ENCODE measurements at places on chromosomes 11 and 22.

DNA sequence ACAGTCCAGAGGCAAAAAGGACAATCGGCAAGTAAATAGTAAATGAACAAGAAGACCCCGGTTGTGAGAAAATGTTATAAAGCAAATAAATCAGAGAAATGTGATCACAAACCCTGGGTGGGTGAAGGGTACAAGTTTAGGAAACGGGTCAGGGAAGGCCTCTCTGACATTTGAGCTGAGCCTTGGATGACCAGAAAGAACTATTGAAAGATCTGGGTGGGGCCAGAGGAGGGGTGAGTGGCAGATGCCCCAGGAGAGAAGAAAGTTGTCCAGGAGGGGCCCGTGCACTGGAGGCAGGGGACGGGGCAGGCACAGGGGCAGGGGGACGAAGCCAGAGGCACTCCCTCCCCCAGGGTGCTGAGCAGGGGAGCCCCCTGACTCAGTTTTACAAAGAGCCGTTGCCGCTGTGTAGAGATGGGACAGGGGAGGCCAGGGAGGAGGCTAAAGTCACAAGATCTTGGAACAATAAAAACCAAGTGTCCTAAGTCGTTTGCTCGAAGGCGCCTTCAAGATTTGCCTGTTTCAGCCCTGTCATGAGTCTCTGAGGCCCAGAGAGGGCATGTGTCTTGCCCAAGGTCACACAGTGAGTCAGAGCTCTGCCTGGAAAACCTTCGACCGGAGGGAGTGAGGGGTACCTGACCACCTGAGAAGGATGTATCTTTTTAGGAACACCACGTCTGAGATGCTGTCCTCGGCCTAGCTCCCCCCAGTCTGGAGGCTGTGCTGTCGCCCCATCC lies 10.8 kb upstream of the PDGFB start:
- DNase-seq = no peak

GRCh38 chr11:122743949-122744348 lies 88.4 kb downstream of the UBASH3B start:
- DNase-seq = no peak

DNA sequence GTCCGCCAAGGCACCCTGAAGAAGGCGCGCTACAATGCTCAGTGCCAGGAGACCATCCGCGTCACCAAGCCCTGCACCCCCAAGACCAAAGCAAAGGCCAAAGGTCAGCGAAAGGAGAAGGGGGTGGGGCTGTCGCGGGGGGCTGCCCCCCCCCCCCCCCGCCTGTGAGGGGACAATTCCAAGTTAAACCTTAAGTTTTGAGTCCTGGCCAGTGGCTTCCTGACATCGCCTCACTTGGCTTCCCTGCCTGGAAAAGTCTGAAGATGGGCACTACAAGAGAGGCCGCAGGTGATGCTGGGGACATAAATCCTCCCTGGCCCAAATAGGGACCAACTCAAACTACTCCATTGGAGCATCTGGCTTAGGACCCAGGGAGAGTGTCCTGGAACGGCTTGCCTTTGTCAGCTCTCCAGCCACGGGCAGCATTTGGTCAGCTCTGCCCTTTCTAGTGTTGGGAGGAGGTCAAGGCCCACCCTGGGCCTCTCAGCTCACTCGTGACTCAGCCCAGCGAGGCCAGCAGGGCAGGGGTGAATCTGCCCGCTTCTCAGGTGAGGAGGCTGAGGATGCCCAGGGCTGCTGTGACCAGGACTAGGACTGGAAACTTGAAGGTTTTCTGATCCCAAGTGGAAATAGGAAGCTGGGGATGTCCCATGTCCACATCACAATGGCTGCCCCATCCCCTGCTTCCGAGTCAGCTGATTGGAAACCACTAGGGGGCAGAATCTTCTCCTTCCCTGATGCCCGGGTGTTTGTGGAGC lies 1.4 kb downstream of the MDK start:
- peak; percentile 34 for DNase-seq

- no peak for DNase-seq
Measured at GRCh38 chr11:118691926-118692830, 12.7 kb upstream of the TREH start.

GRCh38 chr22:19177164-19178064 lies 1.1 kb downstream of the SLC25A1 start:
- no peak for DNase-seq

DNA sequence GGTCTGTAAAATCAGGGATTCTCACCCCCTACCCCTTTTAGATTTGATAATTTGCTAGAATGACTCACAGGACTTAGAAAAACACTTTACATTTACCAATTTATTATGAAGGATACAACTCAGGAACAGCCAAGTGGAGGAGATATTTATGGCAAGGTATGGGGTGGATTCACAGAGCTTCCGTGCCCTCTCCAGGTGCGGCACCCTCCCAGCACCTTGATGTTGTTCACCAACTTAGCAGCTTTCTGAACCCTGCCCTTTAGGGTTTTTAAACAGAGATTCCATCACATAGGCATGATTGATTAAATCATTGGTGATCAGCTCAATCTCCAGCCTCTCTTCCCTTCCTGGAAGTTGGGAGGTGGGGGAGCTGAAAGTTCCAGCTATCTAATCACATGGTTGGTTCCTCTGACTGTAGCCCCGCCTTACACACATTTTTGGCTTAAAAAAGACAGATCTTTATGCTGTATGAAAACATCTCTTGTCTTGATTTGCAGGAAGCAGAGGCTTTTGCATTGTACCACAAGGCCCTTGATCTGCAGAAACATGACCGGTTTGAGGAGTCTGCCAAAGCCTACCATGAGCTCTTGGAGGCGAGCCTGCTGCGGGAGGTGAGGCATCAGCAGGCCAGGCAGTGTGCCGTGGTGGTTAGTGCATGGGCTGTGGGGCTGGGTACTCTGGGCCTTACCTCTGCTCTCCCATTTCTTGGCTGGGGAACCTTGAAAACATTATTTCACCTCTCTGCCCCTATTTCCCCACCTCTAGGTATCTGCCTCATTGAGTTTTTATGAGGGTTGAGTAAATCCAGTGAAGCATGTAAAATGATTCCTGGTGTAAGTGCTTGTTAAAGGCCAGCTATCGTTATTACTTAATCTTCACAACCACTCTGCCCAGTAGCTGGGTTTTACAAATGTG lies 27.0 kb downstream of the CABIN1 start:
- no peak for DNase-seq

DNA sequence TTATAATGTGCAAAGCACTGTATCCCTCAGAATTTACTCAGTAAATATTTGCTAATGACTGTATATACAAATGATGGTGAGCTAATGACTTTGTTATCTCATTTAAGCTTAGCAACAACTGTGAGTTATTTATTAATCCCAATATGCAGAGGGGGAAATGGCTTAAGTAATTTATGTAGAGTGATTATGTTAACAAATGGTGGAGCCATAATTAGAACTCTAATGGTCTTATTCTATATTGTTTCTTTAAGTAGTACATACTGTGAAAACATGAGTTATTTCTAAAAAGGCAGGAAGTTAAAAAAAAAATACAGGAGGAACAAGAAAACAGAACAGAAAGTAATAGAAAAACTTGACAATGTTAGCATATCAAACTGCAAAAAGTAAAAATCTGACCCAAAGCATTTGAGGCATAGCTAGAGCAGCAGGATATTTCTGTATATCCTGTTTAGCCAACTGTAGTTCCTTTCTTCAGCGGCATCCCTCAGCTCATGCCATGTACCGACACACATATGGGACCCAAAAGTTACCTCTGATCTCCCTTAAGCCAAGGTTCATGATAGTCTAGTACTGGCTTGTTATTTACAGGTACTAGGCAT lies 94.2 kb downstream of the FCHSD2 start:
- no peak for DNase-seq

- peak; percentile 60 for DNase-seq
Measured at GRCh38 chr22:49724893-49725489, 102.7 kb downstream of the BRD1 start.

GRCh38 chr11:8826139-8826786 lies 84.7 kb upstream of the AKIP1 start:
- DNase-seq = no peak

DNA sequence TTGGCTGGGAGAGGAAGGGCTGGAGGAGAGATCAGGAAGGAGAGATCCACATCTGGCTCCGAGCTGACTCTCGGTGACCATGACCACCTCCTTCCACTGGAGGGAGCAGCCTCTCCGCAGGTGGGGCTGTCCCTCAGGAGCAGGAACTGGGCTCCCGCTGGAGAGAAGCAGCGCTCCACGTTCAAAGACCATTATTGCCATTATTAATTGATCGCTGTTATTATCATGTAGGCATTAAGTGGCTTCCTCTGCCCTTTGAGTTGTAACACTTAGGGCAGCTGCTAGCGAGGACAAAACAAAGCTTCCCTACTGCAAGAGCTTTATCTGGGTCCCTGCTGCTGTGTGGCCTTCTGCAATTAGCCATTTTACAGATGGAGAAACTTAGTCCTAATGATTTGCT lies 251.9 kb downstream of the ST3GAL4 start:
- peak; percentile 72 for DNase-seq

DNA sequence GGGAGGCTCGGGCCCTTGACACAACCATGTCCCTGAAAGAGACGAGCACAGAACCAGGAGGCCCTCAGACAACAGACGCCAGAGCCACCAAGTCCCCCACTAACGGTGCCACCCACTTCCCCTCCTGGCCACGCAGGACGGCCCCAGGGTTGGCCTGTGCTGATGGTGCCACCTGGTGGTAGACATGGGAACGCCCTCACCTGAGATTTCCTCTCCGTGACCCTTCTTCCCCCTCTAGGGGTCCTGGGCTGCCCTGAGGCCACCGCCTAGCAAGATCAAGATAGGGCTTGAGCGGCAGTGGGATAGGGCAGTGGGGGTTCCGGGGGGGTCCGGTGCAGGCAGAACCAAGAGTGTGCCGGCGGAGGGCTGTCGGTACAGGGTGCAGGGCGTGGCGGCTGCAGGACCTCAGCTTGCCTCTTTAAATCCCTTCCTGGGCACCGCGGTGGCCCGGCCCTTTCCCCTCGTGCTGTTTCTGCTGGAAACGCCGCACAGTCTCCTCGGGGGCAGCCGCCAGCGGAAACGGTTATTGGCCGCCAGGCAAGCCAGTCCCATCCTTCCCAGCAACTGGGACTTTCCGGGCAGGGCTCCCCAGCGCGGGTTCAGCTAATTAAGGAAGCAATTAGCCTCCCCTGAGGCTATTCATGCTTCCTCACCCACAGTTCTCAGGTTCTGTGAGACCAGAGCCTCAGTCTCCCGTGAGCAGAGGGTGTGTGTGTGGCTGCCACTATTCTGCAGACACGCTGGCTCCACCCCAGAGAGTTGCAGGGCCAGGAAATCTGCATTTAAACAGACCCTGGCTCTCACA lies 5.5 kb upstream of the NFAM1 start:
- DNase-seq = peak; percentile 66

DNA sequence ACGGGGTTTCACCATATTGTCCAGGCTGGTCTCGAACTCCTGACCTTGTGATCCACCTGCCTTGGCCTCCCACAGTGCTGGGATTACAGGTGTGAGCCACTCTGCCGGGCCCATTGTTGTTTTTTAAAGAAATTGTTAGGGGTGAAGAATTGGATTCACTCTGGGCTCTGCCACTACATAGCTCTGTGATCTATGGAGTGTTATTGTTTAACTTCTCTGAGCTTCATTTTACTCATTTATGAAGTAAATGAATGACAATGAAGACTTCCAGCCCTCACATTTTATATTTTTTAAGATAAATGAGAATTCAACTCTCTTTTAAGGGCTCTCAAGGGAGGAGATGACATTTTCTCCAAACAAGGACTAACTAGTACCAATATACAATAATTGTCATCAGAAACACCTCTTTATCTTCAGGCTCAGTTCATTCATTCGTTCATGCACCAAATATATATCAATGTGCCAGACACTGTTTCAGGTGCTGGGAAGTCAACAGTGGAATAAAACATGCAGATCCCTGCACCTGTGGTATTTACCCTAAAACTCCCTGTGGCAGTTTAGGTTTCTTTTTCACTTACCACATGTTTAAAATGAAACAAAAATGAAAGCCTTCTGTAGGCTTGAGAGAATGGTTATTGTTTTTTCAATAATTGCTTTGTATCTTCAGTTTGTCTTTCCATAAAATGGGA lies 23.5 kb upstream of the GRAMD1B start:
- DNase-seq = no peak

- no peak for DNase-seq
Measured at GRCh38 chr11:77392842-77393241, 81.1 kb downstream of the PAK1 start.

DNA sequence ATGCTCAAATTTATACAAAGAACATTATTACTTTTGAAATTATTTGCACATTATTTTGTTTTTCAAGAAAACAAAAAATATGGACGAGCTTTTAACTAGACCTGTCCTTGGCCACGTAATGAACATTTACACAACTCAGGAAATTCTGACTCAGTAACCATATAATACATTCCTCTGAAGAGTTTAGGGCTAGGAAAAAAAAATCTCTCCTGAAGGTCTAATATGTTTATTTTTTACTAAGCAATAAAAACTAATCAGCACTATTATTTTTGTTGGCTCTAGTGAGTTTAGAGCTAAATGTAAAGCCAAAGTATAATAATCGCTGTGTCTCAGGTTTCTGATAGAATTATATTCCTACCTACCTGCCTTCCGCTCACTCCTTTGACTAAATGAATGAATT lies 187.5 kb downstream of the SWAP70 start:
- DNase-seq = no peak

DNA sequence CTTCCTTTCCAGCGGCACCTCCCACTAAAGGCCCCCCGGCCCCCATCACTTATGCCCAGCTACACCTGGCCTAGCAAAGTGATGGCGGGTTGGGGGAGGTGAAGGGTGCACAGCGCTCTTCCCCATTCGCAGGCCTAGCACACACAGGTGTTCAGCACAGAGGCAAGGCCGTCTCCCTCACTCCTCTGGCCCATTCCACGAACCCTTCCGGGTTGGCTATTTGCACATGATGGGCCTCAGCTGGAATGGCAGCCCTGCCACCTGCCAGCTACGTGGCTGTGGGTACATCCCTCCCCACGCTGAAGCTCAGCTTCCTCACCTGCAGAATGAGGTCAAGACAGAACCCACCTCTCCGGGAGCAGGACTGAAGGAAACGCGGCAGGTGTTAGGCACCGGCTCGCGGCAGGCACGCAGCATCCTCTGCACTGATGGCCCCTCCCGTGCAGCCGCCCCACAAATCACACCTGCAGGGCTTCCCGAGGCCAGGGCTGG lies 4.8 kb downstream of the KIAA0930 start:
- DNase-seq = peak; percentile 68

DNA sequence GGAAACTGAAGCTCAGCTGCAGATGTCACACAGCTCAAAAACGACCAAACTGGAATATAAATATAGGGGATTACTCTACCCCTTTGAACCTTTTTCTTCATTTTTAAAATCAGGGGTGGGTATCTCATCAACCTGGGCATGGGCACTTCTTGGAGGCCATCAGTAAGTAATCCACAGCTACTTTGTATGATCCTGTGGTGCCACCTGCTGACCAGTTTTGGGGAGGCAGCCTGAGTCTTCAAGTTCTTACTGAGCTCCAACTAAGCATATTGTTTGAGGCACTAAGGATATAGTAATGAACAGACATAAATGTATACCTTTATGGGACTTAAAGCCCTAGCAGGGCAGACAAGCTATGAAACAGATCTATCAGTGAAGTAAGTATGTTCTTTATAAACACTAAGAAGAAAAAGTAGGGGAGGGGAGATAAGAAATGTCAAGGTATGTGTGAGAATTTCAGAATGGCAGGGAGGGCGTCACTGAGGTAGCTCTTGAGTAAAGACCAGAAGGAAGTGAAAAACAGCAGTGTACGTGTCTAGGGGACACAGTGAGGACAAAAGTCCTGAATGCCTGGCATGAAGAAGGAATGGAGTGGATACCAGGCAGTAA lies 18.4 kb downstream of the TUB start:
- peak; percentile 46 for DNase-seq

GRCh38 chr11:2306877-2307500 lies 5.2 kb downstream of the TSPAN32 start:
- DNase-seq = no peak

GRCh38 chr11:107102692-107103477 lies 84.6 kb upstream of the GUCY1A2 start:
- DNase-seq = no peak

- DNase-seq = no peak
Measured at GRCh38 chr11:44306918-44307244, 3.1 kb downstream of the ALX4 start.
